NAMALWA (cell line): ENCODE measurements at places on chromosomes 12 and 14.

- DNase-seq = no peak
These were observed at the start of gene ADCY4 for GRCh38 chr14:24334431-24335291. TSS of gene ADCY4 (minus strand) at chr14:24335071. CDS start at chr14:24334652, 419 bp downstream.

GRCh38 chr12:78864403-78864869 lies at the start of gene SYT1:
TSS of gene SYT1 (plus strand) at chr12:78864774.
- no peak for DNase-seq

GRCh38 chr14:106551265-106551664 lies 1024.9 kb downstream of the TMEM121 start:
- DNase-seq = peak; percentile 54

DNA sequence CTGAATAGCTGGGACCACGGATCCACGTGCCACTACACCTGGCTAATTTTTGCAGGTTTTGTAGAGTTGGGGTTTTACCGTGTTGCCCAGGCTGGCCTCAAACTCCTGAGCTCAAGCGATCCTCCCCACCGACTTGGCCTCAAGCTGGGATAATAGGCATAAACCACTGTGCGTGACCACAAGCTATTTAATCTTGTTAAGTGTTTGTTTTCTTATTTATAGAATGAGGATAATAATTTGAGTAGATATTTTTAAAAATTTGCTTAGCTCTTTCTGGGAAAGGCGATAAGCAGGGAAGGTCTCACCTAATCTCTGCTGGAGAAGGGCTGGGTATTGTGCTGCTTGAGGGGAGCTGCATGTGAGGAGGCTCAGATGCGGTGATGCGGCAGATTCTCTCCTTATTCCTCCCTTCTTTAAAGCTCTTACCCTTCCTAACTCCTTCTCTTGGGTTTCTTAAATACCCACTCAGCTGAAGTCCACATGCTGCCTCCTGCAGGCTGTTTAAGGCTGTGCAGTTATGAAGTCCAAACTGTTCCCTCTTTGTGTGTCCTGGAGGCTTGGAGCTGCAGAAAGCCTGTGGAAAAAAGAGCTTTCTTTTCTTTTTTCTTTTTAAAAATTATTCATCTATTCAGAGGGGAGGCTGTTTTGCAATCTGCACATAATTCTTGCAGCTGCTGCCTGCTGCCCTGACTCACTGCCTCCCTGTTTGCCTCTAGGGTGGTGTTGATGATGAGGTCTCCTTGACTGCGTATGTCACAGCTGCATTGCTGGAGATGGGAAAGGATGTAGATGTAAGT lies 37.9 kb downstream of the A2ML1 start:
- peak; percentile 68 for DNase-seq

GRCh38 chr12:128844031-128844635 lies 9.1 kb upstream of the GLT1D1 start:
- peak; percentile 39 for DNase-seq

- peak; percentile 55 for DNase-seq
These were observed 34.1 kb downstream of the ITGA7 start for GRCh38 chr12:55673638-55674037.

DNA sequence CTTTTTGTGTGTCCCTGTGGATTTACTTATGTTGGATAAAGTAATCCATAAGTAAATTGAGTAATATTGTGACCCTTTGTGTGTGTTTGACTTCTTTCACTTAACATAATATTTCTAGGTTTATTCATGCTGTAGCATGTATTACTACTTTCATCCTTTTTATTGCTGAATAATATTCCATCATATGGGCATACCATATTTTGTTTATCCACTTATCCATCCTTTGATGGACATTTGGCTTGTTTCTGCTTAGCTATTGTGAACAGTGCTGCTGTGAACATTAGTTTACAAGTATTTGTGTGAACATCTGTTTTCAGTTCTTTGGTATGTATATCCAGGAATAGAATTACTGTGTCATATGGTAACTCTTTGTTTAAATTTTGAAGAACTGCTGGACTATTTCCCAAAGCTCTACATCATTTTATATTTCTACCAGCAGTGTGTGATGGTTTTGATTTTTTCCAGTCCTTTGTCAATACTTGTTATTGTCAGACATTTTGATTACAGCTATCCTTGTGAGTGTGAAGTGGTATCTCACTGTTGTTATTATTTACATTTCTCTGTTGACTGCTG lies 25.2 kb downstream of the G2E3 start:
- no peak for DNase-seq

DNA sequence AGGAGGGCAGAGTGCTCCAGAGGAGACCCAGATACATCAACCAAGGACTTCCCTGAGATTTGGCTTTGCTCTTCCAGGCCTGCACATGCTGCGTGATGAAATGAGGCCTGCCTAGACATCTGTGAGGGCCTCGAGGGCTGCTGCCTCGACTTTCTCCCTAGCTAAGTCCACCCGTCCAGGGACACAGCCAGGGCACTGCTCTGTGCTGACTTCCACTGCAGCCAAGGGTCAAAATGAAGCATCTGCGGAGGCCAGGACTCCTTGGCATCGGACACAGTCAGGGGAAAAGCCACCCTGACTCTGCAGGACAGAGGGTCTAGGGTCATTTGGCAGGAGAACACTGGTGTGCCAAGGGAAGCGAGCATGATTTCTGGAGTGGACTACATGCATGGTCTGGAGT lies 10.7 kb downstream of the SLC25A47 start:
- DNase-seq = no peak

DNA sequence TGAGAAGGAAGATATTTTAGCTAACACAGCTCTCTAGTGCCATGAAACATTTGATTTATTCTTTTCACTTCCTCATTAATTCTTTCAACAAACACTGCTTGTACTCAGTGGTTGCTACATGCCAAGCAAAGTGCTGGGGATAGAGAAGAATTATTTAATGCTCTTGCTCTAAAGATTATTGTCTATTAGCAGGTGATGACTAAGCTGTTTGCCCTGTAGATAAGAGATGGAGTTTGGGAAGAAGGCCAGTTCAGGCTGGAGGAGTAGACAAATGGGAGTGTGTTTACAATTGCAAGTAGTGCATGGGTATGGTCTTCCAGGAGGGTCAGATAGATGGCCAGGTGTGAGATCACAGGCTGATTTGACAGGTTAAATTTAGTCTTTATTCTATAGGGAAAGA lies 99.8 kb upstream of the SEL1L start:
- DNase-seq = no peak

DNA sequence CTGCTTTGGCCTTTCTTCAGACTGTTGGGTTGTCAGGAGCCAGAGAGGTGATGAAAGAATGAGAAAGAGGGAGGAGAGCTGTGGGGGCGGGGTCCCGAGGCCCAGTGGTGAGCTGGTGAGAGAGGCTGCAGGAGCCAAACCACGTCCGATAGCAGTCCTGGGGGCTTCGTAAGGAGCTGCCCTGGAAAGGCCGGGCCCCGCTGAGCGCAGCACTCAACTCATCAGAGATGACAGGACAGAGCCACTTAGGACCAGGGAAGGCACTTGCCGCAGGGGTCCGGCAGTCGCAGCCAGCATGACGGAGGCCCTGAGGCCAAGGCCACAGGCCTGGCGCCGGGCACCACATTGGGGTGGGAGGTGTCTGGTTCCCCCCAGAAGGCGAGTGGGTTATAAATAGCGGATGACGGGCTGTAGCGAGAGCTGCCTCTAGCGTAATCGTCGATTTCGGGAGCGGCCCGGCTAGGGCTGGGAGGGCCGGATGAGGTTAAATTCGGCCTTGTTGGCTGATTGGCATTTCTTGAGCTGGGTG lies 179.0 kb downstream of the TSPAN9 start:
- DNase-seq = no peak

DNA sequence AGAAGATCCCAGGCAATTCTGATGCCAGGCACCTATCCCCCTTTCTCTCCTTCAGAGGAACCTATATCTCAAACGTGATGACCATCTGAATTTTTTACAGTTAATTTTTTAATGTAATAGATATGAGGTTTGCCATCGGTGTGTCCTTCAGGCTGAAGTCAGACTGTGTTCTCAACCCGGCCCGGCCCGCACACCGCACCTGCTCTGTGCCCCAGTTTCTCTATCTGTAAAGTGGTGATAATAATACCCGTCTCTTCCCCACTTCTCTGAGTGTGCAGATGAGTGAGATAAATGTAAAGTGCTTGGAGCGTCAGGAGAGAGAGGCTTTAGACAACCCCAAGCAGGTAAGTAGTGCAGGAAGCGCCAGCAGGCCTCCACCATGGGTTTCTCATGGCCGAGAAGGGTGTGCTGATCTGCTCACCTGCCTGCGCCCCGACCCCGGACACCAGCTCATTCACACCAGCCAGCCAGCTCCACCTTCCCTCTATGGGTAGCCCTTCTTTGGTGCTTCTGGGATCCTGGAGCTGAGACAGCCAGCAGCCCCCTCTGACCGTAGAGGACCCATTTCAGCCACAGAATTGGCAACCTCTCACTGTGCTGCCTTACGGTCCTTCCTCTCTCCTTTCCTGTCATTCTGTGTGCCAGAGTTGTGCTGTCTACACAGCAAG lies 80.0 kb downstream of the ZFP36L1 start:
- no peak for DNase-seq

DNA sequence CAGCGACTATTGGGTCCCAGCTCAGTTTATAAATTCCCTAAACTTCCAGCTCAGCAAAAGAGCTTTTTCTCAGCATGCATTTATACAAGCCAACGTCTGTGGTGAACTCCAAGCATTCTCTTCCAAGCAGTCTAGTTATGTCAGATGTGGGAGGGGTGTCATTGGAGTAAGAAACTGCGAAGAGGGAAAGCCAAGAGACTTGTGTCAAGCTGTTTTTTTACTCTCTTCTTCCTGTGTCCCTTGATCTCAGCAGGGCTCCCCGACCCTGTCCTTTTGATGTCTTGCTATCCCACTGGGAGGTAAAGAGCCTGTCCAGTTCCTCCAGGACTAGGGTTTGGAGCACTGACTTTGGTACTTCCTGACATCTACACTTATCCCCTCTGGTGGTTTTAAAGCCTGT lies 69.0 kb downstream of the PPM1H start:
- DNase-seq = no peak

- DNase-seq = no peak
These were observed 229.2 kb downstream of the ALX1 start for GRCh38 chr12:85509081-85509856.

DNA sequence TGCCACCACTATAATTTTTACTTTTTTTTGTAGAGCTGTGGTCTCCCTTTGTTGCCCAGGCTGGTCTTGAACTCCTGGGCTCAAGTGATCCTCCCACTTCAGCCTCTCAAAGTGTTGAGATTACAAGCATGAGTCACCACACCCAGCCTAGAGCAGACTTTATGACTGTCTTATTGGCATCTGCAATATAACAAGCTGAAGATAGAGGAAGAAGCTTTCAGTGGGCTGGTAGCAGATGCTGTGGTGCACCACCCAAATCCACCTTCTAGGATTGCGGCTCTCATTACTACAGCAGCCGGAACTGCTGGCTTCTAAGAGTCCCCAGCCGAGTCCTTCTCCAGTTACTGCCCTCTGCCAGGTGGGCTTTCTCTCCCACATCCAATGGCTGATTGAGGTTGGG lies 7.6 kb upstream of the STK38L start:
- DNase-seq = no peak

GRCh38 chr14:58465421-58465820 lies 37.9 kb downstream of the KIAA0586 start:
- no peak for DNase-seq

GRCh38 chr14:74267588-74267987 lies 28.3 kb downstream of the VSX2 start:
- no peak for DNase-seq

DNA sequence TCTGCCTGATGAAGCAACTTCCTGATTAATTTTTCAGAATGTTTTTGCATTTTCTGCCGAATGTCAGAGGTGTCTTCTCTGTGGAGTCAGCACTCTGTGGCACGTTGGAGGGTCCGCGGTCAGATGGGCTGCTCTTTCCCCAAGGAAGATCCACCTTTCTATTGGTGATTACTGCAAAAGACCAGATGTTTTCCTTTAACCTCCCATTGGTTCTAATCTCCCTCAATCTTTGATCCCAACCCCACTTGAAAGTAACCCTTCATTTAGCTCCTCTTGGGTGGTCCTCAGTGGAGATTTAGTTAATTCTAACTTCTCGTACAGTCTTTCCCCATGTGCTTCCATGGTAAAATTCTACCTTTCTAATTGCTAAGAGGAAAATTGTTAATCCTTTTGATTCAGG lies 397.7 kb upstream of the DDHD1 start:
- no peak for DNase-seq

GRCh38 chr14:96554315-96554910 lies 52.2 kb downstream of the PAPOLA start:
- DNase-seq = no peak

DNA sequence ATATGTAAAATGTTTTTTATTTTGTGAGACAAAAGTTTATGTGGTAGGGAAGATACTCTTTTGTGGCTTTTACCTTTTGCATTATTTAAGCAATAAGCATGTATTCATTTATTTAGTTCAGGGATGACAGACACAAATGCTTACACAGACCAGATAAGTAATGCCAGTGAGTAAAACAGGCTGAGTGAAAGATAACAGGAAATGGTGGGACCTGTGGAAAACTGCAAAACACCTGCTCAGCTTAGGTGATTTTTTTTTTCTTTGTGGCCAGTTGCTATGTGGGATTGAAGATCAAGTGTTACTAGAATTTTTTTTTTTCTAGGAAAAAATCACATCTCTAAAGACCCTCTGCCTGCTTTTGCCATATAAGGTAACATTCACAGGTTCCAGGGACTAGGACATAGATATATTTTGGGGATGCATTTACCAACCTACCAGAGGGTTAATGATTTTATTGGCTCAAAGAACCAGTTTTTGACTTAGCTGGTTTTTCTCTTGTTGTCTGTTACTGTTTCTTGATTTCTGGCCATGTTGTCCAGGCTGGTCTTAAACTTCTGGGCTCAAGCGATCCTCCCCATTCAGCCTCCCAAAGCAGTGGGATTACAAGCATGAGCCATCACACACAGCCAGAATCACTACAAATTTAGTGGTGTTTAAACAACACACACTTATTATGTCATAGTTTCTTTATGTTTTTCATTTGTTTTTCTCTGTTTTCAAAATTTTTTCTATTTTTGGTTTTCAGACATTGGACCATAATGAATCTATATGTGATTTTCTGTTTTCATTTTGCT lies 9.8 kb downstream of the PSMA6 start:
- no peak for DNase-seq

DNA sequence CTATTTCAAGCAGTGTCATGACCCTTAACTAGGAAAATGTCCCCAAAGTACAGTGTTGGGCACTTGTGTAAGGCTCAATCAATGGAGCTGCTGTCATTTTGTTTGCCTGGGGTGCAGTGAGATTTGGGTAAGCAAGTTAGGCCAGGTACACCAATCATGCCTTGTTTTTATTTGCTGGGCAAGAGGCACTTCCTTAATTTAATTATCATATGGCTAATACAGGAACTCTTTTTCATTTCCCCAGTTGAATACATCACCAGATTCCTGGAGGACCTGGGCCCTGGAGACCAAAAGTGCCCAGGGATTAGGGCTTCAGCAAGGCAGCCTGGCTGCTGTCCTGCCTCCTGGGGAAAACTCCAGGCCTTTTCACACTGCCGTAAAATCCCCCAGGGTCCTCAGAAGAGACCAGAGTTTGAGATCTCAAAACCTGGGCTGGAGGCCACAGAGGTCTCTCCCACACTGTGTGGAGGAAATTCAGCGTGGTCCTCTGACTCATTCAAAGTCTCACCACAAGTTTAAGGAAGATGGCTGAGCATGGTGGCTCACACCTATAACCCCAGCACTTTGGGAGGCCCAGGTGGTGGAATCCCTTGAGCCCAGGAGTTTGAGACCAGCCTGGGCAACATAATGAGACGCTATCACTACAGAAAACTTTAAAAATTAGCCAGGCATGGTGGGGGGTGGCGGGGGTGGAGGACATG lies 28.4 kb upstream of the FOXN3 start:
- DNase-seq = no peak

- no peak for DNase-seq
These were observed 372.1 kb downstream of the KCNH5 start for GRCh38 chr14:62673014-62673755.
